ENCODE measurements at places on chromosomes 7 and 10.

- DNase-seq = no peak
Measured at GRCh38 chr7:84177758-84178412, 16.7 kb downstream of the SEMA3A start.

- DNase-seq = no peak
Measured at GRCh38 chr10:113842171-113842570, 11.7 kb downstream of the DCLRE1A start.

DNA sequence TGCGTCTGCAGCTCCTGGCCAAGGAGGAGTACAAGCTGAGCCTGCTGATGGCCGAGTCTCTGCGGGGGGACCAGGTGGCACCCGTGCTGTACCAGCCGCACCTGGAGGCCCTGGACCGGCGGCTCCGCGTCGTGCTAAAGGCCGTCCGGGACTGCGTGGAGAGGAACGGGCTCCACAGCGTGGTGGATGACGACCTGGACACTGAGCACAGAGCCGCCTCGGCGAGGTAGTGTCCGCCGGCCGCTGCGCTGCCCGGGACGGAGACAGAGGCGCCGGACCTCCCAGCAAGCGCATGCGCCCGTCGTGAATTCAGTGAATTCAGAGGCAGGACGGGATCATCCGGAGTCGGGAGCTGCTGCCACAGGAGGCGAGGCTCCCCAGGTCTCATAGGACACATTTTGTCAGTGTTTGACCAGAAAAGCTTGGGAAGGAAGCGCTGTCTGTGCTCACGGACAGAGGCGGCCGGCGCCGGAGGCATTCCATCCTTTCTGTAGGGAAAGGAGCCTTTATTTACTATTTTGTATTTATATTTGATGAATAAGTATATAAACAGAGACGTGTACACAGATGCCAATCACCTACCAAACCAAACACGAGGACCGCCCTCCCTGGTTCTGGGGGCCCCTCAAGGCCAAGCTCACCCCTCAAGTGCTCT, 30.1 kb upstream of the FOXL3 start:
- DNase-seq = no peak

DNA sequence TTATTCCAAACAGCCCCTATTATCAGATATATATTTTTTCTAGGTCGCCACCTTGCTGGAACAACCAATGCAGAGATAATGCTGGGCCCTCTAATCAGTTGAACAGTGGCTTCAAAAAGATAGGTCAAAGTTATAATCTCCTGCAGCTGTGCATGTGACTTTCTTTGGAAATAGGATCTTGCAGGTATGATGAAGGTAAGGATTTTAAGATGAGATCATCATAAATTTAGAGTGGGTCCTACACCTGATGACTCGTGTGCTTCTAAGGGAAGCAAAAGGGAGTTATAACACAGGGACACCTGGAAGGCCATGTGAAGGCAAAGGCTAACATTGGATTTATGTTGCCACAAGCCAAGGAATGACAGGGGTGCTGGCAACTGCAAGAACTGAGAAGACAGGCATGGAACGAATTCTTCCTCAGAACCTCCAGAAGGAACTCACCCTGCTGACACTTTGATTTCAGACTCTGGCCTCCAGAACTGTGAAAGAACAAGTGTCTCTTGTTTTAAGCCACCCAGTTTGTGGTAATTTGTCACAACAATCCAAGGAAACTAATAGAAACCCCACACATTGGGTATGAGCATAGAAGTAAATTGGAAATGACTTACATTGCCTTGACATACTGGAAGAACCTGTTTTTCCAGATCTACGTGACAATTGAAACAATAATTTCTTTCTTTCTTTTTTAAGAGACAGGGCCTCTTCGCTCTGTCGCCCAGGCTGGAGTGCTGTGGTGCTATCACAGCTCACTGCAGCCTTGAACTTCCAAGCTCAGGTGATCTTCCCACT, 34.4 kb downstream of the CCDC71L start:
- DNase-seq = no peak

- no peak for DNase-seq
Measured at GRCh38 chr7:27224983-27225934, 17.3 kb upstream of the EVX1 start.

- DNase-seq = no peak
Measured at GRCh38 chr7:151550656-151551286, 31.1 kb upstream of the RHEB start.

- DNase-seq = no peak
Measured at GRCh38 chr10:36412942-36413341, 712.5 kb upstream of the ANKRD30A start.
